ENCODE measurements at places on chromosomes 3 and 15.
A peak's percentile ranks its signal among the peaks of the same experiment; 100 is the strongest.

DNA sequence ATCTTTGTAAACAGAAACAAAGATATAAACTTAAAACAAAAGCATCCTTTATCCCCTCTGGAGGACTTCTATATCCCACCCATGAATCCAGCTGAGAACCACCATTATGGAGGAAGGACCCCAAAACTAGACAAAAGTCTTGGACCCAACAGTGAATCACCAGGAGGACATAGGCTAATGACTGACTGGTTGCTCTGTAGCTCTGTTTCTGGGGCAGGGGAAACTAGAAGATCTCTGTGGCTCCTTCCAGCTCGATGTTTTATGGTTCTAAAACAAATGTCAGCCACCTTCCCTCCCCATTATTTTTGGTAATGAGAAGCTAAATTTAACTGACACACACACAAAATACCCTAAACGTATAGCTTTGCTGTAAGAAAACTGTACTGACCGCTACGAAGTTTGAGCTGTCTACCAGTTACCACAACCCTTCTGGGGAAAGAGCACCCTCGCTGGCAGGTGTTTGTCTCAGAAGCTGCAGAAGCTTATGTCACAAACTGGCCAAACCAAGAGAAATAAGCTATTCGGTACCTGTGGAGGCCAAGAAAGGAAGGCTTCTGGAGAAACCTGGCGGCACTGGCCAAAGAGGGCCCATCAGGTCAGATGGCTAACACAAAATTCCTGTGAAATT lies 36.4 kb downstream of the MB21D2 start:
- DNase-seq, result no peak

DNA sequence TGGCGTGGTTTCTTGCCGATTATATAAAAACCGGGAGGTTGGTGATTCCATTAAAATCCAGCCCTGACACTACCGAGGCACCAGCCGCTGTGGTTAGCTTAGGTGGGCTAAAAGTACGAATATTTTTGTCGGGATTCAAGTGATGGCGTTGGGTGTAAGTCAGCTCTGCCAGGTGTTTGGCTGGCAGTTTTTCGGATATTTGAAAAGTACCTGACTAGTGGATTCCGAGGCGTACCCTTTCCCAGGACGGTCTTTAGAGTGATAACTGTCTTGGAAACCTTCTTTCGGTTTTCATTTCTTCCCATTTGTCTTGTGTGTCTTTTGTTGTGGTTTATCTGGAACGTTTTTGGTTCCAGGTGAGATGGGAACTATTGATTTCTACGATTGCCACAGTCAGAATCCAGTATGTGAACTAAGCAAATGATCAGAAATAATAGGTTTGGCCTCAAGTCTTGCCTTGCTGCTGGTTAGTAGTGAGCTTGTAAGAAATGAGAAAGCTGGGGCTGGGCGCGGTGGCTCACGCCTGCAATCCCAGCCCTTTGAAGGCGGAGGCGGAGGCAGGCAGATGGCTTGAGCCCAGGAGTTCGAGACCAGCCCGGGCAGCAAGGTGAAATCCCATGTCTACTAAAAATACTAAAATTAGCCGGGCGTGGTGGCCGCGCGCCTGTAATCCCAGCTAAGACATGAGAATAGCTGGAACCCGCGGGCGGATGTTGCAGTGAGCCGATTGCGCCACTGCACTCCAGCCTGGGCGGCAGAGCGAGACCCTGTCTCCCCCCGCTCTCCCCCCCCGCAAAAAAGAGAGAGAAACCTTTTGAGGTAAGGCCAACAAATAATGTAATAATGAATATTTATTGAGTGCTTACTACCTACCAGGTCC lies 1.4 kb downstream of the FYTTD1 start:
- no peak for DNase-seq

DNA sequence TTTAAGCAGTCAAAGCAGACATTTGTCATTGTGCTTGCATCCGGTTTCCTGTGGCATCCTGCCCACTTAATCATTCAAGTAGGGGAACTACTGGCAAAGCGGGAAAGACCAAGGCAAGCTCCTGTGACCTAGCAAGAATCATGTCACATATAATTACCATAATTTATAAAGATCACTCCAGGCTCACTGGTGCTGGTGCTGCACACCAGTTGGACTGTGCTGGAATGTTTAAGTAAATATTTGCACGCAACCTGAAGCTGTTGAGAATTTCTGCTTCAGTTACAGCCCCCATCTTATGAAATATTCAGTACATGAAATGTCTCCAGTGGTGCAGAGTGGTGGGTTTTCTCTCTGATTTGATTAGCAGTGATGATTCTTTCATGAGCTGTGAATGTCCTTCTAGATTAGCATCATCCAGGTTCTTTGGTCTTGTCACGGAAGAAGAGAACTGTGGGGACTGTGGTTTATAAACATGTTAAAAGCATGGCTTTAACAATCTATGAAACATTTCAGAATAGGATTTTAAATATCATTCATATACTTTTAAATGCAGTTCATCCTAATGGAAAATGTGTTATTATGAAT lies 621.3 kb upstream of the EPHA6 start:
- no peak for DNase-seq

GRCh38 chr15:101237251-101237650 lies 14.6 kb downstream of the CHSY1 start:
- no peak for DNase-seq

DNA sequence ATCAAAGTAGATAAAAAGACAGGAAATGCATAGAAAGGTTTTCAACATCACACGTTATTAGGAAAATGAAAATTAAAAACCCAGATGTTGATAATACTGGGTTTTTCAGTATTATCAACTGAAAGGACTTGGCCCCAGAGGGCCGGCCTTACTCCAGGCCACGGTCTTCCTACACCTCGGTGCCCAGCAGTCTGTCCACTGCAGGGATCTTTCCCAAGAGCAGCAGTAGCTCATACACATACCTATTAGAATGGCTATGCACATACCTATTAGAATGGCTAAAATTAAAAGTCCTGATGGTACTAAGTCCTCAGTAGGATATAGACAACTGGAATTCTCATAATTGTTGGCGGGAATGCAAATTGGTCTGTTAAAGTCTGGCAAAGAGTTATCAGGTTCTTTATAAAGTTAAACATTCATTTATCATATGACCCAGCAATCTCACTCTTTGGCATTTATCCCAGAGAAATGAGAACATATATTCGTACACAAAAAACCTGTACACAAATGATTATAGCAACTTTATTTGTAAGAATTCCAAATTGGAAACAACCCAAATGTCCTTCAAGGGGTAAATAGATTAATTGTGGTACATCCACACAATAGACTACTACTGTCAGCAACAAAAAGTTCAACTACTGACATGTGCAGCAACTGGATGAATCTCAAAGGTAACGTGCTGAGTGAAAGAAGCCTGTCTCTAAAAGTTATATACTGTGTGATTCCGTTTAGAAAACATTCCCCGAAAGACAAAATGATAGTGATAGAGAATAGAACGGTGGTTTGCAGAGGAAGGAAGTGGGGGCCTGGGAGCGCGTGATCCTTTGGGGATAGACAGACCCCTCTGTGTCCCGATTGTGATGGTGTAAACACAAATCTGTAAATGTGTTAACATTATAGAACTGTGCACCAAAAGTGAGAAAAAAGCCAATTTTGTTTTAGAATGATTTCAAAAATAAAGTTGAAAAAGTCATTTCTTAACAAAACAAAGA lies 62.3 kb downstream of the MCTP2 start:
- DNase-seq, result no peak

DNA sequence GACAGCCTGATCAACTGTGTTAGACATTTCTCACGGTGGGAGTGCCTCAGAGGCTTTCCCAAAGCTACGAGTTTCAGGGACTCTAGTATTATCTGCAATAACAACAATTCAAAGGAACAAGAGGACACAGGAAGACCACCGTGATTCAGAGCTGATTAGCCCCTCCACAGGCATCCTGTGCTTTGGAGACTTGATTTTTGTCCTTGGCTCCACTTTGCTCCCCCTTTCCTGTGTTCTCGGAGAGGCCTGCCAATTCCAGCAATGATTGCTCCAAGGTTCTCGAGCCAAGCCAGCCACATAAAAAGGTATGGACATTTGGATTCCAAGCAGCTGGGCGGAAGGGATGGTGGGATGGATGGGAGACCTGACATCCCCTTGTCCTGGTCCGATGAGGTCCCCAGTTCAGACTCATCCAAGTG lies 14.3 kb downstream of the EHD4 start:
- no peak for DNase-seq

GRCh38 chr3:24845524-24846155 lies 351.0 kb upstream of the THRB start:
- no peak for DNase-seq

DNA sequence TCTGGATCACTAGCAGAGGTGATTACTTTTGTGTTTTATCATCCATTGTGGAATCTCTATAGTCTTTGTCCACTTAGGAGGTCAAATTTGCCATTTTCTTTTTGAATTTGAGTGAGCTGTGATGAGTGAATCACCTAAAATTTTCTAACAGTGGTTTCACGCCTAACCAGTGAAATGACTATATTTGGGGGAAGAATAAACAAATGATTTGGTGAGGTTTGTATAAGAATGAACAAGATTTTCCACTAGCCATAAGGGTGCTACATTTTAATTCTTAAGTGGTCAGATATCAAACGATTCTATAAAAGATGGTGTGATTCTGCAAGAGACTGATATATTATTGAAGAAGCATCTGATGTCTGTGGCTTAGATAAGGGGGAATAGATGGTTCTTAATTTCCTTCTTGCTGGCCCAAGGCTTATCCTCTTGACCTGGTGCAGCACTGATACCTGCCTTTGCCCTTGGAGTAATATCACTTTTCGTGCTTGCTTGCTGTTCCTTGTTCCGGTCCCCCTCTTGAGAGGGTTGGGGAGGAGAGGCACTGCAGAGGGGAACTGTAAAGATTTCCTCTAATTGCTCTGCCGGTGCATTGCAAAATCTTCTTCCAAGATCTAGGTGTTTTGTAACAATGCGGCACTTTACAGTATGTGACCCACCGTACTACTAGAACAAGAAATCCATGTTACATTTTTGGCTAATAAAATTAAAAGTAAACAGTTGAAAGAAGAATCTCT lies 14.5 kb downstream of the C3orf20 start:
- no peak for DNase-seq

DNA sequence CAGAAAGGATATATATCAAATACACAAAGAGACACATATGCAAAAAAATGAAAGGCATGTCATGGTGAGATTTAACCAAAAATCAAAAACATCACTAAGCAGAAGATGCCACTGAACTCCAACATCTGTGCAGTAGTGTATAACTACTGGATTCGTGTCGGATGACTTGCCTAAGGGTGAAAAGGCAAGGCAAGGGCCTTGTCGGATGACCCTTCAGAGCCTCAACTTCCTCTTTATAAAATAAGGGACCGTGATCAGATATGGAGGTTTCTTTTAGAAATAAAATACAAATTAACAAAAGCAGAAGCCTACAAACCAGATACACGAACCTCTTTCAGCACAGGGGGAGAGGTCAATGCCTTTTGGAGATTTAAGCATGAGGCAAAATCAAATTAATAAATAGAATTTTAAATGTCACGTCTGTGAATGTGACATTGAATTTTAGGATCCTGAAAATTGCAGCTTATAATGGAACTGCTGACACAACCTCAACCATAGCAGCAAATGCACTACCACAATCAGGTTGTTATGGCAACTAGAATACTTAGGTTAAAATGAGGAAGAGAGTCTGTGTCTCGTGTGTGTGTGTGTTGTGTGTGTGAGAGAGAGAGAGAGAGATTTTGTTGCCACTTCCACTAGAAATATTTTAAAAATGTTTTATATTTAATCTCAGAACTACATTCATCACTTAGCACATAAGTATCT lies 8.3 kb upstream of the CHRM5 start:
- DNase-seq, result no peak

DNA sequence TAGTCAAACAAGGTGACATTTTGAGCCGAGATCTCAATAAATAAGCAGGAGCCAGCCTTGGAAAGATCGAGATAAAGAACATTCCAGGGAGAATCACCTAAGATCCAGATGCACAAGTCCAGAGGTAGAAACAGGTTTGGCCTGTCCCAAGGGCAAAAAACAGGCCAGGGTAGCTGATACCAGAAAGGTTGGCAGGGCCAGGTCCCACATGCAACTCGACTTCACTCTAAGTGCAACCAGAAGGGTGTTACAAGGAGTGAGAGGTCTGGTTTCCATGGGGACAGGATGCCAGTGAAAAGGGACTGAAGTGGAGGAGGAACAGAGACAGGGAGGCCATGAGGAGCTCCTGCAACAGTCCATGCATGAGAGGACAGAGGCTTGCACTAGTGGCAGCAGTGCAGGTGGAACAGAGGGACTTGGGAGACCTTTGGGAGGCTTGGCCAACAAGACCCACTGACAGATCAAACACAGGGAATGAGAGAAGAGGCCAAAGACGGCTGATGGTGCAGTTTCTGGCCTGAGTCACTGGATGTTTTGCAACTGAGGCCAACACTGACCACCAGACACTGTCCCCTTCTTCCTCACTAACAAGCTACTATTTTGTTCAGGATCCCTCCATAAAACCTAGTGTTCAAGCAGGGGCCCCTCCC lies 5.2 kb downstream of the TPRA1 start:
- no peak for DNase-seq

DNA sequence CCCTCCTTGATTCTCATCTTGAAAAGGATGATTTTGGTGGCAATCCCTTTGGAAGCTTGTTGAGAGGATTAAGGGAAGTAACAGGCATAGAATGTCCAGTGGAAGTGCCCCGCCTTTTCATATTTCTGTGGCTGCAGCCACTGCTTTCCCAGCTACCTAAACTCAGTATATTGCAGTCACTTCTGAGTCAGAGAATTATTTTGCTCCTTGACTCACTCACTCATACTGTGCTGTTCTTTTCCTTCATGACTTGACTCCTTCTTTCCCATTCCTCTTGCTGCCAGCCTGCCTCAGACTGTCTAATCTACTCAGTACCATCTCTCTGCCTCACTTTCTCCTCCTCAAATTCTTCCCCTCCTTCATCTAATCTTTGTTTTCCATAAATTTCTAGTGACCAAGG lies 26.5 kb upstream of the POLR2M start:
- no peak for DNase-seq

DNA sequence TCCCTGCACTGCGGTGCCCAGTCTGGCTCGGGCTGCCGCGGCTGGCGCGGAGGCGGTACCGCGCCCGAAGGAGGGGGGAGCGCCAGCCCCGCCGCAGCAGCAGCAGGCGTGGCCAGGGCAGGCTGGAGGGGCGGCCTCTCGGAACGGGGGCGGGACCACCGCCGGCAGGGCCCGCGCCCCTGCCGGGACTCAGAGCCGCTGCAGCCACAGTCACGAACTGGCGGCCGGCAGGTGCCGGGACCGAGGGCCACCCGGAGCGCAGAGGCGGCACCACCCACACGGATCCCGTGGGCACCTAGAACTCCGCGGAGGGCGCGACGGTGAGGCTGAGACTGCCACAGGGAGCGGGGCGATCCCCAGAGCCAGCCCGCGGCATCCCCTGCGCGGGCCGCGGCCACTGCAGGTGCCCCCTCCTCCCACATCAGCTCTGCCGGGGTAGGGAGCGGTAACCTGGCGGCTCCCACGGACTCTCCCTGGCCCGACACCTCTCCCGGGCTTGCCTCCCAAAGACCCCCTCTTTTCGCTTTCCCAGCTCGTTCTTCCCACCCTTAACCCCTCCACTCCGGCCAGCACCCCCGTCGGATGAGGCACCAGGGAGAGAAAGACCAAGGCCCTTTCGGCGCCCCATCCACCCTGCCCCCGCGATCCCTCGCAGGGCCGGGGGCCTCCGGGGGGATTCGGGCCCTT lies at the start of gene VWA5B2:
VWA5B2 (plus strand) TSS at position 192 of the 687 bp plus-strand sequence. CDS start 944 bp downstream, outside the sequence.
- DNase-seq, result peak; percentile 39

Measured in NCI-H187 (cell line).